Fibroblast of the aortic adventitia (primary cell): ENCODE measurements at places on chromosomes 3 and 15. TPM values are rescaled to one million over a fixed set of nuclear protein-coding genes. Genes with fewer than 3 reads are reported as not detected.
A peak's percentile ranks its signal among the peaks of the same experiment; 100 is the strongest.

- peak; percentile 50 for DNase-seq
These were observed 25.5 kb downstream of the CHP1 start for GRCh38 chr15:41256577-41257038.

DNA sequence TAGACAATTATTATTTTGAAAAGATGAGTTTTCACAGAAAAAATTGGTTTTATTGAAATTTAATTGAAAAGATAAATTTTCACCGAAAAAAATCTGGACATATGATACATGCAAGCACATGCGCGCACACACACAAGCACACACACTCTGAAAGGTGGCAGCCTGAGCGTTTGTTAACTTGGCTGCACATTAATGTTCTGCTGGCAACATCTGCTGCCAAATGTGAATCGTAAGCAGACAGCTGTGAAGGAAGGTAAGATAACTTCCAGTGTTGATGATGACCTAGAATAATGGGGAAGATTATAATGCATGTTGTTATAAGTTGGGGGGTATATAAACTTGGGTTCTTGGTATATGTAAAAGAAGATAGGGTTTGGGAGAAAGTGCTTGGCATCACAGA lies 18.4 kb upstream of the CMTM7 start:
- DNase-seq = no peak

- DNase-seq = peak; percentile 30
These were observed 78.1 kb upstream of the RNF7 start for GRCh38 chr3:141659821-141660613.

DNA sequence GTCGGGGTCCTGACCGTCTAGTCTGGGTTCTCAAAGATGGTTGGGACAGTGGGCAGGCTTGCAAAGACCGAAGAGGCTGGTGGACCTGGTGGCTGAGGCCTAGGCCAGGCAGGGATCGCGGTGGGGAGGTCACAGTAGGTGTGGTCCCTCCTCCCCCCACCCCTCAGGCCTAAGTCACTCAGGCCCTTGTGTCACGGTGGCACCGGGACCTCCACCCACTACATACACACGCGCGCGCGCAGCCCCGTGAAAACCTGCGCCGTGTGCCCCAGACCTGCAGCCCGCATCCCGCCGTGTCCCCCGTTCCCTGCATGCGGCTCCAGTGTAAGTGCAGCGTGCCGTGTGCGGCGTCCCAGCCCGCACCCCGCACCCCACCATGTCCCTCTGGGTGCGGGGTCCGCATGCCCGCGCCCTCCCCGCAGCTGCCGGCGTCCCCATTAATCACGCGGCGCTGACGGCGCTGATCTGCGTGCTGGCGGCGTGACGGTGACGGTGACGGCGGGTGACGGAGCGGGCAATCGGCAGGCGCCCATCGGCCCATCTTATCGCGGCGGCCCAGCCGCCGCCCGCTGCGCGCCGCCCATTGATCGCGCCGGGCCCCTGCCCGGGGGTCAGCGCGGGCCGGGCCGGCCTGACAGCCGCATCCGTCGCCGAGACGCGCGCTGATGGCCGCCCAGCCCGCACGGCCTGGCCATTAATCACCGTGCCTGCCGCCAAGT lies 24.4 kb downstream of the SEC61A1 start:
- no peak for DNase-seq

- DNase-seq = no peak
These were observed 91.2 kb downstream of the PEX5L start for GRCh38 chr3:179945569-179945968.

The LAMB2 gene
- total RNA-seq = 202 and 937 TPM in 2 replicates

GRCh38 chr3:156145866-156146265 lies 25.5 kb downstream of the KCNAB1 start:
- no peak for DNase-seq

DNA sequence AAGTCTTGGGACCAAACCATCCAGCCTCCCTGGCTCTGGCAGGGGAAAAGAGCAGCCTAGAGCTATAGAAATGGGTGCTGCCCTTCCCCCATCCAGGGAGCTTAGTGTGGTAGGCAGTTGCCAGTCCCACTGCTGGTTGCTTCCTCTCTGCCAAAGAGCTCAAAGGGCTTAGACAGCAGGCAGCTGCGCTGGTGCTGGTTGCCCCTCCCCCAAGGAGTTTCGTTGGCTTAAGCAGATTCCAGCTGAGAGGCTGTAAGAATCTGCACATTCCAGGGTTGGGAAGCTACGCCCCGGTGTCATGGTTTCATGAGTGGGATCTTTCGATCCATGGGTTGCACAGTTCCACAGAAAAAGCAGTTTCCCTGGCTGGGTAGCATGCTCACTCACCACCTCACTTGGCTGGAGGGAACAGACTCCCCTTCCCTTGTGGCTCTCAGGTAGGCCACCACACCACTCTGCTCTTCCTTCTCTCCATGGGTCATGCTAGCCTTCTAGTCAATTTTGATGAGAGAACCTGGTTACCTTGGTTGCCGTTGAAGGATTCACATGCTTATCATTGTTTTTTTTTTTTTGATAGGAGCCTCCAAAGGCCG lies 195.1 kb downstream of the EPHA6 start:
- DNase-seq = no peak

DNA sequence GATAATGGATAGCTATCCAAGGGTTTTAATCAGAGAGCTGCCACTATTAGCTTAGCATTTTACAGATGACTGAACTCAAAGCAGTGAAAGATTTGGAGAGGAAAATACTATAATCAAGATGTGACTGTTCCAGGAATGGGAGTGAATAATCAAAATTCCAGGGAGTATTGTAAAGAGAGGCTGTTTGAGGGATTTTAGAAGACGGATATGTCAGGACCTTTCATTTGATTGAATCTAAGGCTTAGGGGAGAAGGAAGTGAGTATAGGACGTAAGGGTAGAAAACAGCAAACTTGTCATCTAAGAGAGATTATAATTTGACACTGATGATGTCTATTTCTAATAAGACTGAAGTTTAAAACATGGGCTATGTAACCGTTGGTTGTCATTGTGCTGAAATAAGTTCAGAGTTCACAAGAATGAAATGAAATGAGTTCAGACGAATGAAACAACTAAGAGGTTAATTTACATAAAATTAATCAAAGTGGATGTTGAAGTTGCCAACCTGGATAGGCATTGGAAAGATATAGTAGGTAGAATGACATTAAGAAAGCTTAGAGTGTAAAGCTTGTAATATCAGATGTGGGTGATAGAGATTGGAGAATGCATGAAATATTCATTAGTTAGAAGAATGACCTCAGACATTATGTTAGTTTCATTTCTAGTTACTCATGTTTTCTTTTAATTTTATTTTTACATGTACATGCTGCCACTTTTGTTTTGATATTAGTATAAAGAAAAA lies 842.8 kb downstream of the SI start:
- DNase-seq = no peak

- no peak for DNase-seq
These were observed 182.7 kb downstream of the MEIS2 start for GRCh38 chr15:36917411-36918267.

- DNase-seq = no peak
These were observed 98.7 kb upstream of the IQSEC1 start for GRCh38 chr3:13171704-13172643.

GRCh38 chr3:71805199-71805598 lies 20.3 kb upstream of the PROK2 start:
- DNase-seq = no peak

The C3orf70 gene
- 0.16 and 1.1 TPM in 2 replicates for total RNA-seq

The CHRFAM7A gene
- 0.16 and 0.72 TPM in 2 replicates for total RNA-seq

GRCh38 chr3:152927131-152927530 lies 92.2 kb downstream of the P2RY1 start:
- no peak for DNase-seq

GRCh38 chr3:106290304-106290997 lies 421.6 kb upstream of the CBLB start:
- DNase-seq = no peak

DNA sequence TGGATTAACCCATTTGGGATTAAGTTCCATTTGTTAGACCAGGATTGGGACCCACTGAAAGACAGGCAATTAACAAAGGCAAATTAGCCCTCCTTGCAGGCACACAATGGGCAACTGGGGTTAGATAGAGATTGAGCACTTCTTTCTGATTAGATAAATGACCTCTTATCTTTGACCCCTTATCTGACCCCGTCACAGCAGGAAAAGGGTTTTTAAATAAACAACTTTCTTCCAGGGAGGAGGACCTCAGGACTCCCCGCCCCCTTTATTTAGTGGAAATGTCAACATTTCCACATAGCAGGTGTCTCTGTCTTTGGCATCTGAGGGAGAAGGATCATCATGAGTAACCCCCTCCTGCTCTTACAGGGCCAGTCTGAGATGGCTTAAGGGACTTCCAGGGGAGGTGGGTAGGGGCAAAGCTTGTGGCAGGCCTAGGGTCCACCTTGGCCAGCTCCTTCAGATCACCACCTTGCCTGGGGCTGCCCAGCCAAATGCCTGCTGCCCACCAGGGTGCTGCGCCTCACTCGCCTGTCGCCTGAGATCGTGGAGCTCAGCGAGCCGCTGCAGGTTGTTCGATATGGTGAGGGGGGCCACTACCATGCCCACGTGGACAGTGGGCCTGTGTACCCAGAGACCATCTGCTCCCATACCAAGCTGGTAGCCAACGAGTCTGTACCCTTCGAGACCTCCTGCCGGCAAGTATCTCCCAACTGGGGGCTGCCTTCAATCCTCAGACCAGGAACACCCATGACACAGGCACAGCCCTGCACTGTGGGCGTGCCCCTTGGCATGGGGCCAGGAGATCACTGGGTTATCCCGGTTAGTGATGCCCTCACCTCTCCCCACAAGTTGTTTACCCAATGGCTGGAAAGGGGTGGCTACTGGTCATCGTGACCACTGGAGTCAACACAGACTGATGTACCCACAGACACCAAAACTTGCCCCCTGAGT lies 2.6 kb upstream of the WDR6 start:
- DNase-seq = no peak

- DNase-seq = no peak
These were observed 367.6 kb upstream of the NDN start for GRCh38 chr15:24054547-24055245.

DNA sequence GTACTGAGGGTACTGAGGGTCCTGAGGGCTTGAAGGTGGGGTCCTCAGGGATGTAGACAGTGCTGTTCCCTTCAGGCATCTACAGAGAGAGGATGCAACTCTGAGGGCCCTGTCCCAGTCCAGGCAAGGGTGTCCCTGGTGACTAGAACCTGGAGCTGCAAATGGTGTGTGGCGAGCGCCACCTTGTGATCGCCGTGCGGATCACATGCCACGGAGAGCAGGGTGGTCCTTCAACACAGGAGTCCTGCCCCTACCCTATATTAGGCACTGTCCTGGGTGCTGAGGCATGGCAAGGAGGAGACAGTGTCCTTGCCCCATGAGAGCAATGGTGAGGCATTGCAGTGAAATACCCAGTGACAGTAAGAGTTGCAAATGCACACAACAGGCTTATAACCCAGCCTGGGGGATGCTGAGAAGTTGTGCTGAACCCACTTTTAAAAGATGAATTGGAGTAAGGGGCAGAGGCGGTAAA lies 23.6 kb downstream of the RHCG start:
- peak; percentile 52 for DNase-seq

GRCh38 chr3:71650372-71650771 lies 66.8 kb upstream of the FOXP1 start:
- no peak for DNase-seq

GRCh38 chr3:14780927-14781507 lies 37.7 kb upstream of the FGD5 start:
- DNase-seq = peak; percentile 55

DNA sequence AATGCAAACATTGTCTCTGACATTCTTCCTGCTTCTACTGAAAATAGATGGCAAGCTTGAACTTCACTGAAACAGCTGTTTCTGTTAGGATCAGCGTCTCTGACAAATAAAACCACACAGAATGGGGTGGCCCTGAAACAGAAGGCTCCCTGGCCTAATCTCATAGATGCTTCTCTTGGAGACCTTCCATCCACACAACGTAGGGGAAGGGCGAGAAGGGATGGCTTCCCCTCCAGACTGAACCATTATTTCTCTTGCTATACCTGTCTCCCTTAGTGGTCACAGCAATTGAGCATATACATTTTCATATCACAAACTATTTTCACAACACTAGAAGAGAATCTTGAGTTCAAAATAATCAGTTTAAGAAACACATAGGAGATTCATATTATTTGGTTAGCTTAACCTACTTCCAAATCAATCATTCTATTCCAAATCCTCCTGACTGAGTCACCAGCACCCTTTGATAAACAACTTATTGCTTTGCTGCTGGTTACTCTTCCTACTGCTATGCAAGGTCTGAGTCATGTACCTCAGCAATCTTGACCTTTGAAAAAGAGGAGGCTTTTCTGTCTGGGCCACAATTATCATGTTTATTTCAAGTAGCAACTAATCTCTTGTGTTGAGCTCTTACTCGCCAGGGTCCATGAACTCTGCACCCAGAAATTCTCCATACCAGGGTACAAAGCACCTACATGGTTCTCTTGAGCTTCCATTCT lies 45.5 kb downstream of the CBLB start:
- peak; percentile 89 for DNase-seq

The C3orf20 gene
- not detected in 2 replicates for total RNA-seq

DNA sequence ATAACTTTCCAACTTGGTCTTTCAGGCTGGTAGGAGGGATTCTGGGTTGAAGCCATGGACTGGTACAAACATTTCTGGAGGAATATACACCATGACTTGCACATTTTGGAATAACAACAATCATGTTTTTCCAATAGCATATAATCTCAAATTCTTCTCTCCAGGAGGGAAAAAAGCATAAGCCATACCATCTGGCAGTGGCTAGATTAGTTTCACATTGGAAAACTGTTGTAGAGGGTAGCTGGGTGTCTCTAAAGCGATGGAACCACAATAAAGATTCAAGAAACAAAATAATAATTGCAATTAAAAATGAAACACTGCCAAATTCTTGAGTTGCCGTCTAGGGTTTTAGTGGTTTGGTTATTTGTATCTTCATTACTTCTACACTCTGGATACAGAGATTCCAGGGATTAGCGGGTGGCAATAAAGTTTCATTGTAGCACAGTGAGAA lies 278.5 kb upstream of the RASGRP1 start:
- DNase-seq = peak; percentile 50

- no peak for DNase-seq
These were observed 161.0 kb upstream of the SLC24A5 start for GRCh38 chr15:47959617-47960413.

DNA sequence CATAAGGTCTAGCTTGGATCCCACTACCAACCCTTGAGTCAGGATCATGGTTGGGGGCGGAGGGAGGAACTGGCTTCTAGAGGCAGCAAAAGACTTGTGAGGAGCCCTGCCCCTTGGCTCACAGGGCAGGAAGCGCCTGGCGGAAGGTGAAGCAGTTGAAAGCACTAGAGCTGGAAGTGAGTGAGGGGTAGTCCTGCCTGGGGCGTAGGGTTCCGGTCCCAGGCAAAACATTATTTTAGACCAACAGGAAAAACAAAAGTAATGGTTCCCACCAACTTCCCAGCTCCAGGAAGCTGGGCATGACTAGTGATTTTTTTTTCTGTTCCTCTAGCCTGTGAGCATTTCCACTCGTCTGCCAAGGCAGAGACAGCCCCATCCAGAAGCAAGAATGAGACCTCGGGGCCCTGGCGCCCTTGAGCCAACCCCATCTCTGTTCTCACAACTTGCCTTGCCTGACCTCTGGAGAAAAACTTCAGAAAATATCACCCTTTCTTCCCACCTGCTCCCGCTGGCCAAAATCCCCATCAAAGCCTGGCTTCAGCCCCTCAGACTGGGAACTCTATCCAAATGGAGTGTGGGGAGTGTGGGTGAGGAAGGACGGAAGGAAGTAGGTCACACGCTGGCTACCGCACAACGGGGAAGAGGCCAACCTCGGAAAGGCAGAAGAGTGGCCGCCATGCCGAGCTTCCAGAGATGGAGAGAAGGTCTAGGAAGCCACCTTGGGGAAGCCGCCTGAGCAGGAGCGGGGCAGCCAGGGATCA lies 57.5 kb downstream of the RBPMS2 start:
- no peak for DNase-seq
